Naive thymus-derived CD8-positive, alpha-beta T cell (primary cell): ENCODE measurements at places on chromosomes 6 and 20. TPM values are rescaled to one million over a fixed set of nuclear protein-coding genes. Genes with fewer than 3 reads are reported as not detected.

DNA sequence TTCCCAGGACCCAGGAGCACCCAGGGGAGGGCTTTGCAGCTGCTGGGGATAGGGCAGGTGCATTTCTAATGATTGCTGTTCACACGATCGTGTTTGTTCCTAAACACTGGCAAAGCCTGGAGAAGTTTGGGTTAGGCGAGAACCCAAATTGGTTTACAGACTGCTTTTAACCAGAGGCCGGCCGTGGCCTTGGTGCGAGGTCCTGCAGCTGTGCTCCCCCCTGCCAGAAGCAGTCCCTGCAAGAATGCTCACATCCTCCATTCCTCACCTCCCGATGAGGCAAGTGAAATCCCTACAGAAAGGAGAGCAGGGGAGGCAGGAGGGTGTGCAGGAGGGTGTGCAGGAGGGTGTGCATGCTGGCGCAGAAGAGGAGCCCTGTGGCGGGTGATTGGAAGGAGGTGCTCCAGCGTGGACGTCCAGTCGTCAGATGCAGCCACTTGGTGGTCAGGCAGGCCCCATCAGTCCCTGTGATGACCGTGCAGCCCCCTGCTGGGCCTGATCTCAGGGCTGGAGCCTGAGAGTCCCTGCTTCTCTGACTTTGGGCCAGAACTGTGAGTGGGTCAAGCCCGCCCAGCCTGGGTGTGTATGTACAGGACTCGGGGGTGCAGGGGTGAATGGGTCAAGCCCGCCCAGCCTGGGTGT is 55.7 kb upstream of the FRMD1 start:
- H3K4me3 ChIP-seq: no peak overlapping the region
- H3K27me3 ChIP-seq: peaks cover 28% of the 10 kb centered on the region
- H3K36me3 ChIP-seq: no peaks in the 10 kb centered on the region
- no peaks in the 10 kb centered on the region for H3K4me1 ChIP-seq

- H3K27ac ChIP-seq: peak overlapping the region; percentile 11
- no peak for DNase-seq
- H3K4me3 ChIP-seq: no peak overlapping the region
- H3K36me3 ChIP-seq: no peaks in the 10 kb centered on the region
Observed at GRCh38 chr6:35386989-35387388, 44.6 kb downstream of the PPARD start.

DNA sequence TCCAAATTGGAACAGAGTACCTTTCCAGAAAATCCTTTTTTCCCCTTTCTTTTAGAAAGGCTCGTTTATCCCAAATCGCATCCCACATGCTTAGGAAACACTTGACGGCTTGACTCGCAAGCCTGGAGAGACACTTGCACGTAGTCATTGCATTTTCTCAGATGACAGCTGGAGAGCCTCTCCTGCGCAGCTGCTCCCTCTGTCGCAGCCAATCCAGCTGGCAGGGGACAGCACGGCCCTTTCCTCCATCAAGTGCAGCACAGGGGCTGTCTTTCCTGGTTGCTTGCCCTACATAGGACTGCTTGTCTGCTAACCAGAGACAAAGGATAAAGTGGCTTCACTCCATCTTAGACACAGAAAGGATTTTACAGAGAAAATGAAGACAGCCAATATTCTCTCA is 77.6 kb upstream of the RGS17 start:
- no peaks in the 10 kb centered on the region for H3K36me3 ChIP-seq
- no peak overlapping the region for H3K27ac ChIP-seq
- H3K4me1 ChIP-seq: peaks cover 4% of the 10 kb centered on the region
- no peak for DNase-seq
- H3K27me3 ChIP-seq: no peaks in the 10 kb centered on the region
- no peak overlapping the region for H3K4me3 ChIP-seq

DNA sequence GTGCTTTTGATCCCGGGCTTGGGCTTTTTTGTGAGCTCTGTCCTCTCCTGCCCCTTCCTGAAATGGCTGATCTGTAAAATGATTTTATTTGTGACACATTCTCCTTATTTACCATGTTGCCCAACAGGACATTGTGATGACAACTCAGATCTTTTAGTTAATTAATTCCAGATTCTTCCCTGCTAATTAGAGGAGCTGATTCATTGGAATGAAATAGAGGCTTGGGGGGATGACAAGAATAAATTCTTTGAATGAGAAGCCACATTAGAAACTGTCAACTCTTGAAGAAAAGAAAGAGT is 26.1 kb upstream of the GABRR1 start:
- no peak overlapping the region for H3K4me3 ChIP-seq
- no peaks in the 10 kb centered on the region for H3K36me3 ChIP-seq
- no peaks in the 10 kb centered on the region for H3K27me3 ChIP-seq
- no peak overlapping the region for H3K27ac ChIP-seq
- H3K4me1 ChIP-seq: peaks cover 26% of the 10 kb centered on the region
- DNase-seq: no peak

DNA sequence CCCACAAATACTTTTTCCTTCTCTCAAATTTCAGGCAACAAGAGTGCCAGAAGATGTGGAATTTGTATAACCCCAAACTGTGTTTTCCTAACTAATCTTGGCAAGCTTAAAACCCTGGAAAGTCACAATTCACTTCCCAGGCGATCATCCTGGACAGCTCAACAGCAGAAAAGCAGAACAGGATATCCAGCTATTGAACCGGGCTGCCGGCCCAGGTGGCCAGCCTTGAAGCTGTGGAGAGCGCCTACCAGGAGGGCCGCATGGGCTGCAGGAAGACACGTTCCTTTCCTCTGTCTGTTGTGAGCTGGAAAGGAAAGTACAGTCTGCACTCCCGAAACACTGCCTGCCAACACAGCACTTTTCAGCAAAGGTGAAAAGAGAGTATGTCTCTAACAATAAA is 719.7 kb upstream of the MARCKS start:
- no peak overlapping the region for H3K4me3 ChIP-seq
- H3K4me1 ChIP-seq: no peaks in the 10 kb centered on the region
- H3K27me3 ChIP-seq: no peaks in the 10 kb centered on the region
- DNase-seq: no peak

SOX4 gene
- 1.7 TPM for total RNA-seq

- H3K27ac ChIP-seq: no peak overlapping the region
- no peak for DNase-seq
- H3K27me3 ChIP-seq: no peaks in the 10 kb centered on the region
Observed at GRCh38 chr6:169969372-169970099, 218.1 kb downstream of the ERMARD start.

DNA sequence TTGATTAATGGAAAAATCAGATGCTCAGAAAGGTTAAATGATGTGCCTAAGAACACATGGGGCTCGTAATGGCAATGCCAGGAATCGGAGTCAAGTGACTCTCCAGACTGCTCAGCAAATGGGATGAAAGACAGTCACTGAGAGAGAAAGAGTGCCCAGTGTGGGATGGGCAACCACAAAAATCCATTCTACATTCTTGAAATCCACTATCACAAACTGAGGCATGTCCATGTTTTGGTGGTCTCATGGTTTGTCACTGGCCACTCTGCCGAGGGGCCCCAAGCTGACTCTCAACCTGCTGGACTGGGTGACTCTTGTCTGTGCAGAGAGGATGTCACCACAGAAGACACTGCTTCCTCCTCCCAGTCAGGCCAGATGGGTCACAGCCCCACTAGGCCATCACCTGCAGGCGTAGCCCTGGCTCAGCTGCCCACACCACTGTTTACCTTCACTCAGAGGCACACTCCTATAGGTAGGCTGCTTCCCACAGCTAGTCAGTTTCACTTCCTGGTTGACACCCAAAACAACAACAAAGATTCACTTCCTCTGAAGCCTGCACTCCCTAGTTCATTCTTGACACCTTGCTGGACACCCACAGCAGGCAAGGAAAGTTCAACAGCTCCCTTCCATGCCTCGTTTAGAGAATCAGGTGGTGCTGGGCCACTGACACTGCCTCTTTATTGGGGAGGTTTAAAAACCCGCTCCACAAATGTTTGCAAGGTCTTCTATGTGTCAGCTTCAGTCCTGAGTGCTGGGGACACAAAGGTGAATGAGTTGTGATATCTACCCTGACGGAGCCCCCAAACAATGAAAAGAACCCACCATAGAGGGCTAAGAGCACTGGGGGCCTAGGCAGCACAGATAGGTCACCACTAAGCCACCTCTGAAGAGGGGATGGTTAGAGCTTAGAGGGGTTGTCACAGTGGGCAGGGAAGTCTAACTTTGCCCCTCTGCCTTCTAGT is 21.7 kb downstream of the MAP1LC3A start:
- no peak for DNase-seq
- H3K27ac ChIP-seq: no peak overlapping the region
- H3K4me3 ChIP-seq: no peak overlapping the region
- no peaks in the 10 kb centered on the region for H3K27me3 ChIP-seq

GRCh38 chr20:1494436-1494835 is 3.2 kb upstream of the SIRPB2 start:
- H3K4me3 ChIP-seq: no peak overlapping the region
- H3K27ac ChIP-seq: no peak overlapping the region
- peaks cover 36% of the 10 kb centered on the region for H3K4me1 ChIP-seq
- peaks cover 23% of the 10 kb centered on the region for H3K27me3 ChIP-seq

DNA sequence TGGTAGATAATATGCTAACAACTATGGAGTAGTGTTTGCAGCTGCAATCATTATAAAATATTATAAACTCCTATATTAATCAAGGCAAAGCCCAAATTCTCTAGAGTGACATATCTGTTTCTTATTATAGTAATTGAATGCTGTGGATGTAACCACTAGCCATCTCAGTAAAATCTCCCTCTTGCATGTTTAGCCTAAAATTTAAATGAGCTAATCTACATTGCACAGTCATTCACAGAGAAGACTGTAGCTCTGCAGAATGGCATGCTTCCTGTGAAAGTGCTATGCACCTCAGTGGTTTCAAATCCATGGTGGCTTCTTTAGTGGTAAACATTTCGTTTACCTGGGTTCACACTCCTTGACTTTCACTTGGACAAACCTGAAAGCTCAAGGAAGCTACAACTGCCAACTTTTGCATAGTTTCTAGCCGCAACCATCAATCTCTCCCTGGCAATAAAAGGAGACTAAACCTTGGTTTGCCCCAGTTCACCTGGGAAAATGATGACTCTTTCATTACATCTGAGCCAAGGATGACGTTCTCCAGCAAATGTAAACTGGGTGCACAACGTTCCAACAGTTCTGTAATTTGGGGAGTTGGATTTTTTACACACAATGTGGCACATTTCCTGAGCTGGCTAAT is 47.2 kb downstream of the FILIP1 start:
- no peak overlapping the region for H3K4me3 ChIP-seq
- no peak for DNase-seq
- no peaks in the 10 kb centered on the region for H3K36me3 ChIP-seq
- no peak overlapping the region for H3K27ac ChIP-seq
- H3K27me3 ChIP-seq: peaks cover 13% of the 10 kb centered on the region

GRCh38 chr6:3252861-3253596 is 5.7 kb upstream of the PSMG4 start:
- H3K27me3 ChIP-seq: peaks cover 25% of the 10 kb centered on the region
- peak overlapping the region; percentile 51 for H3K4me3 ChIP-seq
- H3K27ac ChIP-seq: no peak overlapping the region

PNLDC1 gene
- 0.75 TPM for total RNA-seq
